8988T (cell line): ENCODE measurements at places on chromosomes 3 and 15.

DNA sequence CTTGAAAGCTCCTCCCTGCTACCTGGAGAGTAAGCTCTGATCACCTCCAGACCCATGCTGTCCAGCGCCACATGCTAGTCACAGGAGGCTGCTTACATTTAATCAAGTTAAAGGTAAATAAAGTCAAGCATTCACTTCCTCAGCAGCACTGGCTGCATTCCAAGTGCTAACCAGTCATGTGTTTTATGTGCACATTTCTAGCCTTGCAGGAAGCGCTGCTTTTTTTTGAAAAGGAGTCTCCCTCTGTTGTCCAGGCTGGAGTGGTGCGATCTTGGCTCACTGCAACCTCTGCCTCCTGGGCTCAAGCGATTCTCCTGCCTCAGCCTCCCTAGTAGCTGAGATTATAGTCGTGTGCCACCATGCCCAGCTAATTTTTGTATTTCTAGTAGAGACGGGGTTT is 279.2 kb downstream of the GABRG3 start:
- DNase-seq = no peak

- DNase-seq = no peak
Observed at GRCh38 chr3:143718463-143718862, 129.8 kb downstream of the SLC9A9 start.

- no peak for DNase-seq
Observed at GRCh38 chr3:96169111-96169766, 645.2 kb upstream of the EPHA6 start.

DNA sequence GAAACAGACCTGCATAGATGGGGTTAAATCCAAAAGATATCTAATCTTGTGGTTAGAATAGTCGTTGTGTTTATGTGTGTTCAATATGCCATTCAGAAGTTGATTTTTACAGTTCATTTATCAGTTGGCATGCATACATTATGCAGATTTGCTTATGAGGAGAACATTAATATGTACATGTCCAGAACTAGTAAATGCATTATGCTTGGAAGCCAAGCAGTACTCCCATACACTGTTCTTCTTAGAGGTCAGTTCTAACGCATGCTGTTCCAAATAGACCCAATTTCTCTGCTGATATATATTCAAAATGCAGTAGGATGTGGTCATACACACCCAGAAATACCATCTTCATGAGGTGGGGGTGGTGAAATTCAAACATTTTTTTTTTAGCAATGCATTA is 956 bp downstream of the FGF12 start:
- DNase-seq = no peak

DNA sequence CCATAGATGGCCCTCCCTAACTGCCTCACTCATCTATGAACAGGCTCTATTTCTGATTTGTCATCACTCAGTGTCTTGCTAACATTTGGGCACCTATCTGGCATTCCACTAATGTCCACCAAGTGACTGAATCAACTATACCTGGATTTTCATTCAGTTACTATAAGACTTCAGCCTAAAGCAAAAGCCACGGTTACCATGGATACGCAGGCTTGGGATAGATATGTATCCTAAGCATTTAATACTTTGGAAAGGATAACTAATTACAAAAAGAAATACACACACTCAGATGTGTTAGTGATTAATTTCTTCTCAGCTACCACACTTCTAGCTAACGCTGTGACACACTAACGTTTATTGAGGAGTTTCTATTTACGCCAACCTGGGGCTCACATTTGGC is 899.5 kb upstream of the CFAP20DC start:
- no peak for DNase-seq

DNA sequence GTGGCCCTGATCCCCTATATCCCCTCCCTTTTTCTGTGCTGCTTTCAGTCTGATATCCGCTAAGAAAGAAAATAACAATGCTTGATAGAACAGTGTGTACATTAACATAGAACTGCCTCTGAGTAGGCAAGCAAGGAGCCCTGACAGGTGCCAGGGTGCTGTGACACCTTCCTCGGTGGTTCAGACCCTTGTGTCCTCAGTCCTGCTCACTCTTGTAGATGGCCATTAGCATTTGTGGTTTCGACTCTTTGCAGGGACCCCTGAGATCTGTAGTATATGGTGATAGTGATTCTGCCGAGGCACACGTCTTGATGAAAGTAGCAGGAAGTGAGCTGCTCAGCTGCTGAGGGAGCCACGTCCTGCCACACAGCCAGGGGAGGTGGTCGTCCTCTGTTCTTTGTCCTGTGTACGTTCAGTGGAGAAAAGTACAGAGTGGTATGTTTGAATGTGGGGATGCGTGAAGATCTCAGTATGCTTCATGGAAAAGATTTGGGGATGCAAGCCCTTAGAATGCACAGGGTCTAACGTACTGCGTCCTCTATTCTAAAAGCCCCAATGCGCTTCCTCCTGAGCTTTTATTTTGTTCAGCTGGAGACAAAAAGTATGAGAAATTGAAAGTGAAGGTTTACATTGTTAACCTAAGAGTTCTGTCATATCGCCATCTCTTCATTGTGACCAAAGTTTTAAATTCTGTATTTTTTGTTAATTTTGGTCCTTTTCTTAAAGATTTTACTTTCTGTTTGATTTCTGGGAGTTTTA is 35.4 kb downstream of the PXYLP1 start:
- DNase-seq = no peak

GRCh38 chr15:28935316-28935715 is 49.5 kb downstream of the APBA2 start:
- DNase-seq = peak; percentile 62

DNA sequence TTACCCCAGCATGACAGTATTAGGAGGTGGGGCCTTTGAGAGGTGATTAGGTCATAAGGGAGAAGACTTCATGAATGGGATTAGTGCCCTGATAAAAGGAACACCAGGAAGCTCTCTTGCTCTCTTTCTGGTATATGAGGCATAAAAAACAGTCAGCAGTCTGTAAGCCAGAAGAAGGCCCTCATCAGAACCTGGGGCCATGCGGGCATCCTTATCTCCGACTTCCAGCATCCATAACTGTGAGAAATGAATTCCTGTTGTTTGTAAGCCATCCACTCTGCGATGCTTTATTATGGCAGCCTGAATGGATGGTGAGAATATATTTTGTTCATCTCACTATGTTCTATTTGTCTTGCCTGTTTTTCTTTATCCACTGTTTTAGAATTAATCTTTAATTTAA is 17.7 kb upstream of the MOBP start:
- no peak for DNase-seq

DNA sequence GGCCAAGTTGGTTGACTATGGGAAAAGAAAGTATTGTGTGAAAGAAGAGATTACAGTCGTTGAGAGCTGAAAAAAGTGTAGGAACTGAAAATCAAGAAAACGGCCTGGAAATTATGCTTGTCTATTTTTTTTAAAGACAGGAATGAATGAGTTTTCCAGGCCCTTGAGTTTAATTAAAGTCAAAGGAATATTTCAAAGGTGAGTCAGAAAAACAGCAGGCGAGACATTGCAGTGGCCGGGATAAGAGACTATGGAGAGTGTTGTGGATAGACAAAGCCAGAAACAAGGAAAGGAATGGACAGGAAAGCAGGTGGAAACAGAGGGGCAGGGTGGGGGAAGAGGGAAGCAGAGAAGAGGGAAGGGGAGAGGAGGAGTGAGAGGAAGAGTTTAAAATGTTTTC is 275.1 kb upstream of the LRTM1 start:
- no peak for DNase-seq

GRCh38 chr3:105480768-105481167 is 114.1 kb downstream of the ALCAM start:
- DNase-seq = no peak

DNA sequence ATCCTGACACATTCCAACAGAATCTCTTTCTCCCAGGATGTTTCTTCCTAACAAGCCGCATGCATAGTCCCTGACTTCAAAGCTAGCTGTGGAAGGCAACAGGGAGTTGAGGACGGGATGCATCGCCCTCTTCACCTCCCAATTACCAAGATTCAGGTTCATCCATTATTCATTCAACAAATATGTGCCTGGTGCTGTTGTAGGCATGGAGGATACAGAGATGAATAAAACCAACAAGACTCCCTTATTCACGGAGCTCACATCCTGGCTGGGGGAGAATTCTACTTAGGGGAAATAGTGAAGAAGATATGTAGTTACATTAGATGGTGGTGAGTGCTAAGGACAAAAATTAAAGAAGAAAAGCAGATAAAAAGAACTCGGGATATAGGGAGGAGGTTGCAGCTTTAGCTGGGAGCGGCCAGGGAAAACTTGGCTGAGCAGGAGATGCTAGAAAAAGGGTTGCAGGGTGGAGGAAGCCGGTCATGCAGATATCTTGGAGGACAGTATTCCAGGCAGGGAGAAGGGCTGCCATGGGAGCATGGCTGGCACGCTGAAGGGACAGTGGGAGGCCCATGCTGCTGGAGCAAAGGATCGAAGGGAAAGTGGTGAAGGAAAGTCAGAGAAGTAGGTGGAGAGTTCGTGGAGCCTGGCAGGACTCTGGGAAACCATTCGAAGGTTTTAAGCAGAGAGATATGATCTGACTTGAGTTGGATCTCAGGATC is 5.0 kb downstream of the ITGB5 start:
- no peak for DNase-seq

GRCh38 chr3:64358176-64358575 is 132.9 kb upstream of the PRICKLE2 start:
- DNase-seq = no peak

- no peak for DNase-seq
Observed at GRCh38 chr3:69197922-69198530, 75.6 kb upstream of the LMOD3 start.
